T-helper 2 cell (primary cell): ENCODE measurements at places on chromosomes 7 and 10.

- no peak for DNase-seq
Observed at GRCh38 chr7:102132209-102132752, 154.4 kb upstream of the SH2B2 start.

GRCh38 chr10:898141-898540 is 33.4 kb downstream of the LARP4B start:
- DNase-seq: no peak

GRCh38 chr7:880450-880849 is 4.1 kb downstream of the GET4 start:
- no peak for DNase-seq

- no peak for DNase-seq
Observed at GRCh38 chr10:61160253-61160652, 216.3 kb upstream of the RHOBTB1 start.

- DNase-seq: no peak
Observed at GRCh38 chr10:110170142-110170971, 37.0 kb upstream of the MXI1 start.

DNA sequence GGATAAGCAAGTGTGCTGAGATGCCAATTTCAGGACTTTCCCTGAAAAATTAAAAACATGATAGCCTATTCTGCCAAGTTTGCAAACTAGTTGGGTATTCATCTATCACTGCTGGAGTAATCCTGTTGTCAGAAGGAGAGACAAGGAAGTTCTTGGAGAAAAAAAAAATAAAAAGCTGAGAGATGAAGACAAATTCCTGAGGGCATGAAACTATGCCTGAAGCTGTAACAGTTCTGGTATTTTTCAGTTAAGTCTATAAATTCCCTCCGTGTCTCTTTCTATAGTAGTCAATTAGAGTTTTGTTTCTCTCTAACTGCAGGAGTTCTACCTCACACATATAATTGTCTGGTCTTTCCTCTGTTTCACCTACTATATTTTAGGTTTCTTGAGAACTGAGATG is 95.7 kb downstream of the DGKB start:
- no peak for DNase-seq

GRCh38 chr10:79938728-79939406 is 10.0 kb downstream of the SFTPD start:
- DNase-seq: no peak

GRCh38 chr7:90604383-90604782 is 8.3 kb downstream of the CDK14 start:
- no peak for DNase-seq

GRCh38 chr10:111874576-111874975 is 309.0 kb downstream of the GPAM start:
- no peak for DNase-seq

- DNase-seq: no peak
Observed at GRCh38 chr10:31871266-31872065, 57.2 kb downstream of the ARHGAP12 start.

GRCh38 chr10:79189181-79189580 is 120.4 kb downstream of the ZMIZ1 start:
- DNase-seq: no peak
